Activated CD8-positive, alpha-beta T cell treated with anti-CD3 and anti-CD28 coated beads for 36 hours (primary cell): ENCODE measurements at places on chromosomes 1 and 21. TPM values are rescaled to one million over a fixed set of nuclear protein-coding genes. Genes with fewer than 3 reads are reported as not detected.

The RHBG gene
- not detected for total RNA-seq

DNA sequence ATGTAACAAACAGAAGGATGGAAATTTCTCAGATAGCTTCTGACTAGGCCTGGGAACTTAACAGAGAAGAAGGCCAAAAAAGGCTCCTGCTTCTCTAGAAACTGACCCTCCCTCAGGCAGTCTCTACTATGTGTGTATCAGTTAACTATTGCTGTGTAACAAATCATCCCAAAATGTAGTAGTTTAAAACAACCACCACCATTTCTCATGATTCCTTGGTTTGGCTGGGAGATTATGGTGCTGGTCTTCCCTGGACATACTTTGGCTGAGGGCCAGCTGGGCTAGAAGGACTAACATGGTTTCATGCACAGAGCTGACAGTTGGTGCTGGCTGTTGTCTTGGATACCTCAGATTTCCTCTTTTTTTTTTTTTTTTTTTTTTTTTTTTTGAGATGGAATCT lies 26.2 kb upstream of the CNN3 start:
- DNase-seq, result no peak

The C8A gene
- total RNA-seq, result not detected

The ETS2 gene
- 28.1 TPM for total RNA-seq

DNA sequence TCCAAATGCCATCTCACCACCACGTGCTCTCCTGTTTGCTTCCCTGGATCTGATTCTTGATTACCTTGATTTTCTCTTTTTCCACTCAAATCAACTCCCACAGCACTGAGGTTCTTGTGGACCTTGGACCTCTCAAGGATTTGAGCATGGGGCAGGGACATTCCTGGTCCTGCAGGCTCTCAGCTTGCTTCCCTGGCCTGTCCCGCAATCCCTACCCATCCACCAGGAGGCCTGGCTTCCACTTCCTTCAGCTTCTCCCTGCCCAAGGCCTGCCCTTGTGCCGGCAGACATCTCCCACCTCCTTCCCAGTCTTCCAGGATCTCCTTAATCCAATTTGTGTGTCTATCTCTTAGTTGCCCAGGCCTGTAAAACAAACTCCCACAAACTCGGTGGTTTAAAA lies 21.6 kb downstream of the PLA2G2A start:
- DNase-seq, result no peak

- DNase-seq, result no peak
Observed at GRCh38 chr1:234617986-234618736, 8.2 kb upstream of the IRF2BP2 start.

The FCAMR gene
- total RNA-seq, result not detected

The RBP7 gene
- total RNA-seq, result not detected

- no peak for DNase-seq
Observed at GRCh38 chr1:205013683-205014367, 29.2 kb upstream of the CNTN2 start.

- DNase-seq, result no peak
Observed at GRCh38 chr1:193568512-193568911, 382.1 kb upstream of the B3GALT2 start.

DNA sequence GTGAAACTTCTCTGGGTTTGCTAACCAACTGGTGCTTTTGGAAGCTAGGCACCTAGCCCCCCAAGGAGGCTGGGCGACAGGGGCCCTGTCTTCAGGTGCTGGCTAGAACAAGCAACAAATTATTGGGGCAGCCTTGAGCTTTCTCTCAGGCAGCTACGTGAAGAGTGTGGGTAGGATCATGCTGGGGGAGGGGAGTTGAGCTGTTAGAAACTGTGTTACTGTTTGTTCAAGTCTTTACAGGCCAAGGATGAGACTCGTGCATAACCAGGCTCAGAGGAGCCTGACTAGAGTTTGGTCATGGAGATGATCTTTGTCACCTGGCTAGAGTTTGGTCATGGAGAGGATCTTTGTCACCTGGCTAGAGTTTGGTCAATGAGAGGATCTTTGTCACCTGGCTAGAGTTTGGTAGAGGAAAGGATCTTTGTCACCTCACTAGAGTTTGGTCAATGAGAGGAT lies 12.6 kb upstream of the SCCPDH start:
- no peak for DNase-seq

The RGS18 gene
- total RNA-seq, result not detected

GRCh38 chr1:221230605-221231004 lies 351.4 kb downstream of the HLX start:
- no peak for DNase-seq
